Activated CD4-positive, alpha-beta T cell treated with anti-CD3 and anti-CD28 coated beads, Interleukin-2, amount 50 U/mL, for 4 hours (primary cell): ENCODE measurements at places on chromosomes 11 and 22.
A peak's percentile ranks its signal among the peaks of the same experiment; 100 is the strongest.

GRCh38 chr11:123461164-123461563 is 31.1 kb downstream of the GRAMD1B start:
- DNase-seq: no peak

- no peak for DNase-seq
These were observed 4.5 kb downstream of the TRIM29 start for GRCh38 chr11:120133216-120134105.

- DNase-seq: no peak
These were observed 9.5 kb downstream of the HARBI1 start for GRCh38 chr11:46607516-46607915.

DNA sequence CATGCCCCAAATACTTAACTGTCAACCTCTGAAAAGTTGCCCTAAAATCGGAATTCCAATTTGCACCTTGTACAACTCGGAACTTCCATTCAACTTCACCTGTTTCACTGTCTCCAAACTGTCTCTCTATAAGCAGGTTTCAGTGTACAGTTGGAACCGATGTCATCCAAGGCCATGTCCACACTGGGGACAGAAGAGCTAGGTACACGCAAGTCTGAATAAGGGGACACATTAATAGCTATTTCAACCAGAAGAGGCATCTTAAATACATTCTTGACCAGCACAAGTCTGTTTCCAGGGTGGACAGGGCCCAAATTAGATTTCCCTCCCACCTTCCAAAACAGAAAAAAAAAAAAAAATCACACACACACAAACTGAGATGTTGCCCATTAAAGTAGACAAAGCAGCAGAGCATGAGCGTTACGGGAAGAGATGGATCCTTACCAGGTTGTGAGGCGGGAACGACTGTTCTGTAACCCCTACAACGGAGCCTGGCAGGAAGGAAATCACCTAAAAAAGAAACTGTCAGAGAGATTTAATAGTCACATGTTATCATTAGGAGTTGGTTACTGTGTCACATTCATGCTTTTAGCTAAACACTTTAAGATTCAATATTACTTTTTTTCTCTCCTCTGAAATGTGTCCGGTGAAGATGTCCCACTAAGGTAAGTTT is 1.7 kb downstream of the CREBZF start:
- DNase-seq: no peak

- DNase-seq: no peak
These were observed 12.0 kb upstream of the PHLDA2 start for GRCh38 chr11:2940921-2941821.

- peak; percentile 10 for DNase-seq
These were observed 147.3 kb downstream of the FEZ1 start for GRCh38 chr11:125348674-125349309.

- DNase-seq: no peak
These were observed 497.2 kb downstream of the NTM start for GRCh38 chr11:131867457-131868257.

GRCh38 chr11:60251485-60252212 is 8.7 kb upstream of the MS4A4E start:
- no peak for DNase-seq

DNA sequence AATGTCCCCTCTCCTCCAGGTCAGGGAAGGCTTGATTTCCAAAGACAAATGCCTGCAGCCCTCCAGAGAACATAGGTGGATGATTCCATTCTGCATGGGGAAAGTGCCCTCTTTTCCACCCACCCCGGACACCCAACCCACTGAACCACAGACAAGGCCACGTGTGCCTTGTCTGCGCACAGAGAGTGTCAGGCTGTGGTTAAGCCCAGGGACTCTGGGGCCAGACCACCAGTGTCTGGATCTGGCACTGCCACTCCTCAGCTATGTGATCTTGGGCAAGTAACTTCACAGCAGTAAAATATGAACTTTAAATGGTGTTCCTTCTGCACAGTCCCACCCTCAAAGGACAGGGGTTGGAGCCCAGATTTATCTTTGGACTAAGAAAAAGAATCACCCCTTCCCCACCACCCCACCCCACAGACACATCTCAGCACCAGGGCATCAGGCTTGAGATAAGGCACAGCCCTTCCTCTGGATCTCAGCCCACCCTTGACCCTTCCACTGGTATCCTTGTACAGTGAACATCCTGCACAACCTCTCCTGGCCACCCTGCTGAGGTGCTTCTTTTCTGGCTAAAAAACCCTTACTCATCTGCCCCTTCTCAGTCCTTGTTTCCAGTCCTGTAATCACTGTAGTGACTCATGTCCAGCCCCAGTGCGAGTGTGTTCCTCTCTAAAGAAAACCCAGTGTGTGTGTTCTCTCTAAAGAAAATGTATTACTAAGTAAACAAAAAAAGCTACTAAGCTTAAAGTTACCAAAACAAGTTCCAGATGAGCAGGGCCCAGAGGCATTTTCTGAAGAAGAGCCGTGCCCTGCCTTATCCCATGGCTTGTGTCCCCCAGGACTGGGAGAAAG is 1.9 kb upstream of the PTGDR2 start:
- no peak for DNase-seq

- DNase-seq: no peak
These were observed 149.6 kb downstream of the CRYBB2 start for GRCh38 chr22:25369041-25369440.

GRCh38 chr22:17789379-17790200 is 15.3 kb upstream of the BID start:
- DNase-seq: no peak

DNA sequence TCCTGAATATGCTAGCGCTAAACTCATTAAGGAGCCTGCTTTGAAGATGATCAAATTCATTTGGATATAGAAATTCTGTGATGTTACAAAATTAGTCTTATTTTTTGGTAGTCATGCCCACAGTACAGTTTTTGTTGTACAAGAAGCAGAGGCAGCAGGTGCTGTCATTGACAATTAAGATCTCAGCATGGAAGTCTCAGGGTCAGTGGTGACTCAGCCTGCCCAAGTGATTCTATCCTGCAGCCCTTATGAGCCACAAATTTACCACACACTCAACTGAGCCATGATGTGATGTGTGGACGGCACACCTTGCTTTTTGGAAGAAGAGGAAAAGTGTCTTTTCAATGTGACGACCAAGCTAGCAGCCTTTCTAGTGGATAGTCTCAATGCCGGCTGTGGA is 153.6 kb upstream of the SORL1-AS1 start:
- no peak for DNase-seq

GRCh38 chr11:65890324-65891218 is at the start of gene CCDC85B:
Gene CCDC85B, plus strand, starts transcription at chr11:65890673. Its CDS starts 111 bp downstream, at chr11:65890784.
- DNase-seq: peak; percentile 97

- DNase-seq: no peak
These were observed 22.9 kb downstream of the STX3 start for GRCh38 chr11:59778122-59778521.
